ENCODE measurements at places on chromosomes 13 and 19.

DNA sequence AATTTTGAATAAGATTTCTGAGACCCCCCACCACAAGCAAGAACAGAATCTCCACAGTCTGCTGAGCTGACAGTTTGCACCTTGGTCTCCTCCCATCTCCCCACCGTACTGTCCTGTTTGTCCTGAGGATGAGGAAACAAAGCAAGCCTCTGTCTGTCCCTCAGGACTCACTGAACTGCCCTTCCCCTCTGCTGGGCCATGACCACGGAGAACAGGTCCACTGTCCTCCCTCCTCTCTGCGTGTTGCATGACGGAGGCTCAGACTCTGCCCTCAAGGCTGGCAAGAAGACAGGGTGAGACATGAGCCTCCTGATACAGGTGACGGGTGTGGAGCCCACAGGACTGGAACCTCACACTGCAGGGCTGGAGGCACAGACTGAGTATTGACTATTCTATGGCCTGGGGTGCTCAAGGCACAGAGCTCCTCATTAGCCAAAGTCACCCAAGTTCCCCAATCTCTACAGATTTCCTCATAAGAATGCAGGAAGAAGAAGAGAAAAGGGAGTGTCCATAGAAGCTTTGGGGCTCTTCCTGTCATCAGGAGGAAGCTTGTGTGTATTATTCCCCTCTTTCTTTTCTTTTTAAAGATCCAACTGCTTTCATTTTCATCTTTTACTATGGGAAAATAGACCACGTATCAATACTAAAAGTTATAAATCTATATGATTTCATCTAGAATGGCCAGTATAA, 22.4 kb upstream of the RGCC start:
- DNase-seq: no peak

DNA sequence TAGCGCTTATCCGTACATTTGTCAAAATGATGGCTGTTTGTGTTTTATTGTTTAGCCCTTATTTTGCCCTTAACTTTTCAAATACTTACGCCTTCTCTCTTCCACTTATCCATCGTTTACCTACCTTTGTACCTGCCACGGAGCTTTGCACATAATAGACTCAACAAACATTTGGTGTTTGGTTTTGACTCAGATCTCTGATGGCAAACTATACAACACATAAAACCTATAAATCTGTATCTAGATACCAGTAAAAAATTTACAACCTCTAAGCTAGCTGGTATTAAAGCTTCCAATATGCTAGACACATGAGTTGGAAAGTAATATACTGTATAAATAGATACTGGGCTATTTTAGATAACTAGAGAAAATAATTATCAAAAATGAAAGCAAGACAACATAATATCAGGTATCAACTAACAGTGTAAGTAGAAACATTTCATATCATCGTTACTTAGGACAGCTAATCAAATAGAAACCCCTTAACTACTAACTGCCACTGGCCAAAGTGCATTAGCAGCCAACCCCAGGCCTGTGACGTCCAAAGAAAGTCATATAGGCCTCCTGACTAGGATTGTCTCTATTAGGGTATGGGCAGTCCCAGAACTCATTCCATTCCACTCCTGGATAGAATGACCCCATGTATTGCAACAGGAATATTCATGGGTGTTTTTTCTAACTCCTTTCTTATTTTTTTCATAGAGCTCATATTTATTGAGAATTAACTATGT, 53.8 kb downstream of the KCTD12 start:
- DNase-seq: no peak

- DNase-seq: no peak
Observed at GRCh38 chr13:51945149-51945548, 66.1 kb downstream of the ATP7B start.

- DNase-seq: no peak
Observed at GRCh38 chr19:21584537-21584936, 79.1 kb downstream of the ZNF429 start.

DNA sequence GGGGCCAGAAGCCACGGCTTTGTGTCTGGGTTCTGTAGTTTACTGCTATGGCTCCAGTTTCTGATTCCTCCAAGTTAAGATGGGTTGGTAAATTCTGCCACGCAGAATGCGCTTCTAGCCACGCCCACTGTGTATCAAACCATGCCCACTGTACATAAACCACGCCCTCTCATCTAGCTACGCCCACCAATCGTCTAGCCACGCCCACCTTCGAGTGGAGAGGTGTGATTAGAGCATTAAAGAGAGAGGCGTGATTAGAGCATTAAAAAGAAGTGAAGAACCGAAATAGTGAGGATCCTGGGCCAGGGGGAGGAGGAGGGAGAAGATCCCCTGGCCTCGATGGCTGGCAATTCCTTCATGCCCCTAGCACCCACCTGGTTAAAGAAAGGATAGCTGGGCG, 43.7 kb upstream of the ADGRE5 start:
- peak; percentile 37 for DNase-seq

DNA sequence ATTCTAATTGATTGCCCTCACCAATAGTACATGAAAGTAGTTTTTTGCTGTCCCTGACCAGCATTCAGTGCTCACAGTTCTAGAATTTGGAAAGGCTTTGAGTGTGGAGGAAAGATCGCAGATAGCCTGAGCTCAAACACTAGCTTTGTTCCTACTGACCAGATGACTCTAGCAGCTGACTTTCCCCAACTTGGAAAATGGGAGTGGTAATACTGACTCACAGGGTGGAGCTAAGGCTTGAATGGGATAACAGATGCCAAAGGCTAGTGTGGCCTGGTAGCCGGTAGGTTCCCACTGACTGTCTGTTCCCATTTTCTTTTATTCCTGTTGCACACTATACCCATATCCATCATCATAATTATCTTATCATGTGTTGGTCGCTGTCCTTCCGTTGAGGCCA, 3.7 kb downstream of the ZSCAN22 start:
- no peak for DNase-seq

DNA sequence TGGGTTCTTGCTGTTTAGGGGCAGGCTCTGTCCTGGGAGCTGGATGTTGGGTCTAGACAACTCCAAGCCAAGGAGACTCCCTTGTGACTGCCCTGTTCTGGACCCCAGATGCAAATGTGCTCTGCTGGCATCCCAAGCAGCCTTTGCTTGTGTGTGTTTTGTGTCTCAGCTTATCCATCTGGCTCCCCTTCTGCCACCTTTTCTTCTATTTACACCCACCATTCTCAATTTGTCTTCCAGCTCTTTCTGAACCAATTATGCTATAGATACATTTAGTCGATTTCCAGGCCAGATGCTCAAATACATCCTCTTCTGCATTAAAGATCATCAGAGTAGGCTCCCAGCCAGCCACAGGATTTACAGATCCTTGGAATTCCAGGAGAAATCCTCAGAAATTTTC, 115.0 kb upstream of the SLC7A1 start:
- no peak for DNase-seq

- DNase-seq: no peak
Observed at GRCh38 chr13:63367522-63368198, 1952.0 kb upstream of the PCDH20 start.

GRCh38 chr19:48804496-48804895, 6.3 kb downstream of the BCAT2 start:
- no peak for DNase-seq

- DNase-seq: no peak
Observed at GRCh38 chr13:19767966-19768365, 14.8 kb downstream of the PSPC1 start.

- no peak for DNase-seq
Observed at GRCh38 chr13:100537486-100537885, 51.1 kb downstream of the GGACT start.

DNA sequence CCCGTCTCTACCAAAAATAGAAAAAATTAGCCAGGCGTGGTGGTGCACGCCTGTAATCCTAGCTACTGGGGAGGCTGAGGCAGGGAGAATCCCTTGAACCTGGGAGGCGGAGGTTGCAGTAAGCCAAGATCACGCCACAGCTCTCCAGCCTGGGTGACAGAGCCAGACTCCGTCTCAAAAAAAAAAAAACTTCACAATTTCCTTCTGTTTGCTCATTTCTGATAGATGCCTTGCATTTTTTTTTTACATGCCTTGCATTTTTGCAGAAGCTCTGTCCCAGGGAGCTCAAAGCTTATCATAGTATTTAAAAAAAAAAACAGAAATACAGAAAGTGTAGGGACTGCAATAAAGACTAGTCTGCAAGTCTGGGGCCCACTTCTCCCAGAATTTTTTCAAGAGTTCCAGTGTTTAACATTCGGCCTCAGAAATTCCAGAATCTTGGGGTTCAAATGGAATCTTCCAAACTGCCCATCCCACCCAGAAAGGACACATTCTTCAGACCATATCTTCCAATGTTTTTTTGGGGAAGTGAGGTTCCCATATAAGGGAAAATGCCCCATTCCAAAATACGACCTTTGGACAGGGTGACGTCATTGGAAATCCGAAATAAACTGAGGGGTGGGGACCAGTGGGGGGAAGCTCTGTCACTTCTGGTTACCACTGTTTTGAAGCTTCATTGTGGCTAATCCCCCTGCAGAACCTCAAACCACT, 17.2 kb upstream of the RAB8A start:
- DNase-seq: no peak

All from central memory CD4-positive, alpha-beta T cell (primary cell).